ENCODE measurements at places on chromosomes 2 and 18. TPM values are rescaled to one million over a fixed set of nuclear protein-coding genes. Genes with fewer than 3 reads are reported as not detected.

The CDH19 gene
- 0.11 TPM for total RNA-seq

DNA sequence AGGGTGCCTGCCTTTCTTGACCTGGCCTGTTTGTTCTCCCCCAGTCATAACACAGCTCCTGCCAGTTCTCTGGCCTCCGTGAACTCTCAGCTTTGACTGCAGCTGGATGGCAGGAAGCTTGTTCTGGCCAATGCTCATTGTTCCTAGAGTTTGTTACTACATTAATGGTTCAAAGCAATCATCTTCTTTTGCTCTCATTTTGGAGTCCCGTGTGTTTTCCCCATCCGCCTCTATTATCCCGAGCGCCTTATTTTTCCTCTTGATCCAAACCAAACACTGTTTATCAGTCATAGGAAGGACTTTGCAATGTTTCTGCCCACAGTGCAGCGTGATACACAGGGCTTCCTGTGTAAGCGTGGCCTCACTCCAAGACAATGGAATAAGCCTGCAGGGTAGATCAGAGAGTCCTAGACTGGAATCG lies 184.3 kb upstream of the APCDD1 start:
- no peak overlapping the region for H3K4me3 ChIP-seq
- no peaks in the 10 kb centered on the region for H3K36me3 ChIP-seq
- no peak for DNase-seq
- no peak overlapping the region for H3K27ac ChIP-seq

- H3K27me3 ChIP-seq = no peaks in the 10 kb centered on the region
- H3K4me3 ChIP-seq = no peak overlapping the region
- H3K4me1 ChIP-seq = no peaks in the 10 kb centered on the region
- H3K36me3 ChIP-seq = no peaks in the 10 kb centered on the region
- no peak overlapping the region for H3K27ac ChIP-seq
Measured at GRCh38 chr18:68722821-68723220, 7.9 kb upstream of the TMX3 start.

- H3K27ac ChIP-seq = no peak overlapping the region
- no peak overlapping the region for H3K4me3 ChIP-seq
- no peaks in the 10 kb centered on the region for H3K27me3 ChIP-seq
- DNase-seq = no peak
- H3K4me1 ChIP-seq = no peaks in the 10 kb centered on the region
Measured at GRCh38 chr2:167471734-167472133, 583.5 kb downstream of the XIRP2 start.

DNA sequence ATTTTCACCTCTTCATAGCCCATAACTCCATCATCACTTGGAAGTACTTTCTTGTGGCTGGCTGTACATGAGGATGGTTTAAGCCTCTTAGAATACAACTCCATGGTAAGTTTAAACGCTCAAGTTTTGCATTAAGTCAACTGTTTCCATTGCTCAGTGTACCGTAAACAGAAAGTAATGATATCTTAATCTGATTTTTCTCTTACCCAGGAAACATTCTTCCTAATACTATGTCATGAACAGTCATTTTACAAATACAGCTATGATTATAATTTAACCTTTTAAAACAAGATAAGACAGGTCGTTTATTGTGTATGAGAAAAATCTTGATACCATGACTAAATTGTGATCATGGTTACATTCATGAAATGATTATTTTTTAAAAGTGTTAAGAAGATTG lies 11.6 kb upstream of the DYNC2LI1 start:
- no peaks in the 10 kb centered on the region for H3K36me3 ChIP-seq
- peak overlapping the region; percentile 42 for H3K27ac ChIP-seq
- H3K4me3 ChIP-seq = no peak overlapping the region
- no peaks in the 10 kb centered on the region for H3K27me3 ChIP-seq

GRCh38 chr2:162315938-162316337 lies 2.5 kb downstream of the IFIH1 start:
- no peak for DNase-seq
- H3K27me3 ChIP-seq = no peaks in the 10 kb centered on the region
- H3K4me3 ChIP-seq = no peak overlapping the region

DNA sequence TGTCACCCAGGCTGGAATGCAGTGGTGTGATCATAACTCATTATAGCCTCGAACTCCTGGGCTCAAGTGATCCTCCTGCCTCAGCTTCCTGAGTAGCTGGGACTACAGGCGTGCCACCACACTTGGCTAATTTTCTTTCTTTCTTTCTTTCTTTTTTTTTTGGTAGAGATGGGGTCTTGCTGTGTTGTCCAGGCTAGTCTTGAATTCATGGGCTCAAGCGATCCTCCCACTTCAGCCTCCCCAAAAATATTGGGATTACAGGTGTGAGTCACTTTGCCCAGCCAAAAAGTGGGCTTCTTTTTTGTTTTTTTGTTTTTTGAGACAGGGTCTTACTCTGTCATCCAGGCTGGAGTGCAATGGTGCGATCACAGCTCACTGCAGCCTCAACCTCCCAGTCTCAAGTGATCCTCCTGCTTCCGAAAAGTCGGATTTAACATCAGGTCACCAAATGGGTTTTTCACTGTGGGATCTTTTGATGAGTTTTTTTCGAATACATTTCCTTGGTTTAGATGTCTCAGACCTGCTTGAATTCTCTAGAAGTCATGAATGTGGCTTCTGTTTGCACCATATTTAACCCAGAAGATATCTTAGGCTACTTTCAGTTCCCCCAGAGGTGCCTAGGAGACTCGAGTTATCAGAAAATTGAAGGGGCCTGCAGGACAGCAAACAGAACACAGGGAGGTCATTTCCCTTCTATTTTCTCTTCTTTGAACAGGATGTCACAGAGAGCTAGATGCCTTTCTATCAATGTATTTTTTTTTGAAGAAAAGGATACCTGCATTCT lies 8.9 kb downstream of the RAB31 start:
- H3K27me3 ChIP-seq = no peaks in the 10 kb centered on the region
- H3K4me1 ChIP-seq = peaks cover 12% of the 10 kb centered on the region
- no peaks in the 10 kb centered on the region for H3K36me3 ChIP-seq

DNA sequence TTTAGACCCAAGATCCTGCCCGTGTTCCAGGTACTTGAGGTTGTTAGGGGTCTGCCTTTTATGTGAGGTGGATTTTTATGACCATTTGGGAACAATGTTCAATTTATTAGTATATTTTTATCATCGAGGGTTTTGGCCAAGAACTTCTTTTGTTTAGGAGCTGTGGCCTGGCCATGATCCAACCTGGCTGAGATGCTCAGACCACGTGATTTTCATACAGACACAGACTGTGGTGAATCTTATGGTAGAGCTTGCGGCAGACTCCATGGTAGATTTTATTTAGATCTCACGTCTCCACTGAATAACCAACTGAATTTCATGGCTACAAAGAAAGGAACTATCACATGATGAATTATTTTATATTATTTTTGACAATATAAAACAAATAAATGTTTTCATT lies 405.5 kb upstream of the VWC2L start:
- no peak overlapping the region for H3K4me3 ChIP-seq
- H3K27me3 ChIP-seq = no peaks in the 10 kb centered on the region
- H3K36me3 ChIP-seq = no peaks in the 10 kb centered on the region
- peaks cover 6% of the 10 kb centered on the region for H3K4me1 ChIP-seq
- H3K27ac ChIP-seq = no peak overlapping the region
- DNase-seq = peak; percentile 24

DNA sequence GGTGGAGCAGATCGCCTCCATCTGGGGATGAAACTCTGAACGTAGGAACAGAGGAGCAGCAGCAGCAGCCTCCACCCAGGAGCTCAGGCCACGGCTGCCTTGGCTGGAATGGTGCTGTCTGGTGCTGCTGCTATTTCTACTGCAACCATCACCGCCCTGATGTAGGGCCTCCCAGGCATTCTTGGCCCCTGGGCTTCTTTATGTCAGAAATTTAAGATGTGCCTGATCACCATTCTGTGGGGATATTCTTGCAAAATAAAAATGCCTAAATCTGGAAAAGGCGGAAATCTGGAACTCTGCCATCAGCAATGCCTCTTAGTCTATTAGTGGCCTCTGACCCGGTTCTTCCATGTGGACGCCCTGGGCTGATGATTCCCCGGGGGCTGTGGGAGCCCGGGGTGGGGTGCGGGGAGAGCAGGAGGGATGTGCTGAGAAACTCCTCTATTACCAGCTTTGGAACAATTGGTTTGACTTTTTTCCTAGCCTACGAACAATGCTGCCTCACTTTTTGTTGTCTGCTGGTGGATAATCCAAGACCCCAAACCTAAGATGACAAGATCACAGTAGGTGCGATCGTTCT lies 47.2 kb downstream of the FAM124B start:
- H3K27me3 ChIP-seq = no peaks in the 10 kb centered on the region
- no peaks in the 10 kb centered on the region for H3K4me1 ChIP-seq
- H3K27ac ChIP-seq = no peak overlapping the region

The CCDC74A gene
- total RNA-seq = 6.5 TPM

DNA sequence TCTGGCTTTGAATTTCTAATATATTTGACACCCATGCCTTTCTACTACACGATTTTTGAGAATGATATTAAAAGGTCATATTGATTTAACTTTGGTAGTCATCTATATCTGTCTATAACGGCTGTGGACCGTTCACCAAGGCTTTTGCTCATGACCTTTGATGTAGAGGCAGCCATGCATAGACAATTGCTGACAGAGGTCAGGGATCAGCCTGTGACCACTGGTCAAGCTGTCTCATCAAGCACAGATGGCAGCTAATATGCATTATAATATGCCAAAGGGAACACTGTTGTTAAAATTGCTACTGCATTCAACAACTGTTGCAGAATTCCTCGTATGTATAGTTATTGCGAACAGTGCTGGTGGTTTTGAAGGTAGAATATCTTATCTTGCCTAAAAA lies 323.9 kb upstream of the DSEL start:
- no peaks in the 10 kb centered on the region for H3K27me3 ChIP-seq
- DNase-seq = no peak
- no peaks in the 10 kb centered on the region for H3K4me1 ChIP-seq
- no peaks in the 10 kb centered on the region for H3K36me3 ChIP-seq
- H3K4me3 ChIP-seq = no peak overlapping the region
- no peak overlapping the region for H3K27ac ChIP-seq

The RAX gene
- total RNA-seq = not detected

The EDAR gene
- 0.04 TPM for total RNA-seq
